ENCODE measurements at places on chromosomes 3 and 15.

DNA sequence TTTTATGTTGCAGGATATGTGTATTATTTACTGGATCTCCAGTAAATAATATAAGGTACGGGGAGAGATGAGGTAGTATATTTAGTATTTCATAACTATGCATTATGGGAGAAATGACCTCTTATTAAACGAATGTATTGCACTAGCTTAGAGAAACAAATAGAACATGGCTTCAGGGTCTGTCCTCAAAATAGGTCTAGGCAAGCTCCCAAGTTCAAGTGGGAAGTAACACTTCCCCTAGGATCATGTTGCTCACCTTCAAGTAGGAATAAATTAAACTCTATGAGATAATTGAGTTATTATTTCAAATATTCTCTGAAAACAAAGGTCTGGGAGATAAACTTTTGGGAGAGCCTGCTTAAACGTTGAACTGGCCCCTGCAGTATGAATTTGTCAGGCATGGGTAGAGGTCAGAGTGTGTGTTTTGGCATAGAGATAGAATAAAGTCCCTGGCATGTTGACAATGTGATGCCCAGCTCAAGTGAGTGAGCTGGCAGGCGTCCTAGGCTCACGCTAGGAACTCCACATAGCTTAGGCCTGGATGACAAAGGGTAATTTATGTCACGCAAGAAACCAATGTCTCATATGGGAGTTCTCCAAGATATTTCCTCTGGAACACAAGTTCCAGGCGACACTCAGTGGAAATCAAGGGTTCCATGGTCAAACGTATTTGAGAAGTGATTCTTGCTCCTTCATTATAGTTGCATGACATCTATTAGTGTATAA is 236.8 kb downstream of the CACNA2D3 start:
- DNase-seq: no peak

- DNase-seq: no peak
Measured at GRCh38 chr3:126473292-126474168, 2.2 kb downstream of the ZXDC start.

- no peak for DNase-seq
Measured at GRCh38 chr3:123778525-123778924, 105.6 kb downstream of the MYLK start.

GRCh38 chr3:25292036-25292435 is 136.0 kb upstream of the RARB start:
- DNase-seq: no peak

DNA sequence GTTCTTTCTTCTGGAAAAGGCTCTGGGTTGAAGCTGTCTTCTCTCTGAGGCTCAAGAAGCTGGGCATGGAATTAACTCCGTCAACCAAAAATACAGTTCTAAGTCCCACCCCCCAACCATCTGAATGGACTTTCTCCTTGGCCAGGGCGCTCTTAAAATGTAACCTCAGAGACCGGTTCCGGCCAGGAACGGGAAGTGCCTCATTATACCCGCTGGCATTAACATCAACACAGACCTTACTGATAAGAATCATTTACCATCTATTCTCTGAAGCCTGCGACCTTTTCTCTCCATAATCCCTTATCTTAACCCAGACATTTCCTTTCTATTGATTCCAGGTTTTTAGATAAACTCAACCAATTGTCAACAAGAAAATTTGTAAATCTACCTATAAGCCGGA is 64.7 kb downstream of the ATP1B3 start:
- no peak for DNase-seq

DNA sequence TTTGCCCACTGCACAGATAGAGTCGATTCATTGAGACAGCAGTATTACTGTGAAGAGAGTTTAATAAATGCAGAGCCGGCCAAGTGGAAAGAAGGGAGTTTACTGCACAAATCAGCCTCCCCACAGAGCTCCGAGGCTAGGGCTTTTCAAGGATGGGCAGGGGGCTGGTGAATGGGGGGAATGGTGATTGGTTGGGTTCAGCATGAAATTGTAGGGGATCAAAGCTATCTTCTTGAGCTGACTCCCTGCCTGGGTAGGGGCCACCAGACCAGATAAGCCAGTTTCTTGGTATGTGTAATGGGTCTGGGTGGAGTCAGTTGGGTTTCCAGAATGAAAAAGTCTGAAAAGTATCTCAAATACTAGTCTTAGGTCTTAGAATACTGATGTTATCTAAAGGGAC is 66.6 kb downstream of the SYNPR start:
- no peak for DNase-seq

DNA sequence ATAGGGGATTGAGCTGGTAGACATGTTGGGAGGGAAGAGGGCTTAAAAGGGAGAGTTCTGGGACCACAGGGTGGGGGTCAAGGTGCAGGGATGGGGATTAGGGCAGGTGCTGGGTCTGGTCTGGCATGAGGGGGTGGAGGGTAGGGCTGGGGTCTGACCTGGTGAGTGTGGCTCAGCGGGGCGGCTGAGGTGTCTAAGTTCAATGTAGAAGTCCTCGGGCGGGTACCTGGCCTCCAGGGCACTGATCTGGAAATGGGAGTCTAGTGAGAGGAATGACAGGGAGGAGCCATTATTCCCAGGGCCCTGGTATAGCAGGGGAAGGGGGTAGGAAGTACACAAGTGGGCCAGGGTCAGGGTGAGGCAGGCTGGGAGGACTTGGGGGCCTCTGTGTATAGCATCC is 39.6 kb downstream of the RAB11A start:
- DNase-seq: no peak

DNA sequence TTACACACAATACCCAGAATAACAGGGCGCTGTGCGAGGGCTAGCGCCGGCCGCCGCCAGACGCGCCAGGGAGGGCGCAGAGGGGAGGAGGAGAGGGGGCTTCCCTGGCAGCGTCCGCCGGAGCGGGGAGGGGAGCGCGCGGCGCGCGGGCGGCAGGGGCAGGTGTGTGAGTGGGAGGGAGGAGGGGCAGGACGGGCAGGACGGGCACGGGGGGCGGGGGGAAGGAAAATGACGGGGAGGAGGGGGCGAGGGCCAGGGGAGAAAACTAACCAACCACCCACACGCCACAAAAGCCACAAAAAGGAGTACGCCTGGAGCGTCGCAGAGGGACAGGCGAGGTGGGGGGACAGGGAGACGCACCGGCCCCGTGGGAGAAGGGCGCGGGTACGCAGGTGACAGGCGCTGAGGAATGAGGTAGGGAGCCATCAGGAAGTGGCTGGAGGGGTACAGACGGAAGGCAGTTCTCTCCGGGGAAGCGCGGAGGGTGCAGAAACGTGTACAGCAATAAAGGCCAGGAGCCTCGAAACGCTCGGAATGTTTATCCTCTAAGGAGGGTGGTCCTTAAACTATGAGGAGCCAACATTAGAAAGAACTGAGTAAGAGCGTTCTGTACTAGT is 610 bp upstream of the SATB1 start:
- DNase-seq: peak; percentile 82

GRCh38 chr3:121155028-121155427 is 247.0 kb downstream of the STXBP5L start:
- no peak for DNase-seq

DNA sequence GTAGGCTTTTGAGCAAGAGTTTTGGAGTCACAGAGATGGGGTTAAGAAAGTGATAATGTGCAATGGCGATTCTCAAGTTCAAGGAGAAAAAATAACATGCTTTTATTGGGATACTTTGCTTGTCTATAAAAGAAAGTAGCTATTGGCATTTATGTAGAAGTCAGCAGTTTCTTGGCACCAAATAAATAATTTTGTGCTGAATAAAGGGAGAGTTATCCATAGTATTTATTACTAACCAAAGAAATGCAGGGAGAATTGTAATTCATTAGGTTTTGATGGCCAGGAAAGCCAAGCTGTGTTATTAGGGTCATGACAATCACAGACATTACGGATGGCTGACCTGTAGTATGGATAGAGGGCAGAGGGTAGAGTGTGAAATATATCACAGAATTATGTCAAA is 33.1 kb downstream of the BTD start:
- DNase-seq: no peak

DNA sequence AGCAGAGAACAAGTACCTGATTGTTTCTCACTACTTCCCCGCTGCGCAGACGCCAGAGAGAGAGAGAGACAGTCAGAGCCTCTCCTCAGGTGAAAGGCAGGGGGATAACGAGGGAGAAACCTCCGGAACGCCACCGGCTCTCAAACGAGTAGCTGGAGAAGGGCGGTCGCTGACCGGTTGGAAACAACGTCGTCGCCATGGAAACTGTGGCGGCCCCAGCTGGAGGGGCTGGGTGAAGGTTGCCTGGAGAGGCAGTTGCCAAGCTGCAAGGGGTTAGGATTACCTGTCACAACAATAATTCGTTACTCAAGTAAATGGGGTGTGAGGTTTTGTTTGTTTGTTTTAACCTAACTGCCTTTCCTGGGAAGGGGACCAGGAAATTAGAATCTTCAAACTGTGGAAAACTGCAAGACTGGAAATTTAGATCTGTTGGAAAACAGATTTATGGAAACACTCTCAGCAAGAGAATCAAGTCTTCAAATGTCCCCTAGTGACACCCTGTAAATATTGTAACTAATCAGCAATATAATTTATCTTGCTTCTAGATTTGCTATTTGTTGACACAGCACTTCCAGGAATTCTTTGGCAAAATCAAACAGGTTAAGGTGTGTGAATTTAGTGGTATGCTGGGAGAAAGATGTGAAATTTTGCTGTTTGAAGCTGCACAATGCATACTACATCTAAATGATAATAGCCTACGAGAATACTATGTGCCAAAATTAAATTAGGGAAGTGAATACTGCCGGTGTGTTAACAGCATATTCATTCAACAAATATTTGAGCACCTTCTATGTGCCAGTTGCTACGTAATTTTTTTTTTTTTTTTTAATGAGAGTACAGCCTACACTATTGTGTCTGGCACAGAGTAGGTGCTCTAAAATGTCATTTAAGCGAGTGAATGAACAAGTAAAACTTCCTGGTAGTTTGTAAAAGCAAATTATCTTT is at the start of gene DNAH12:
DNAH12 (minus strand) TSS at position 164 of the 945 bp plus-strand sequence. CDS start 1,474 bp downstream, outside the sequence.
- peak; percentile 73 for DNase-seq

GRCh38 chr15:45448066-45448915 is 69.9 kb upstream of the GATM start:
- DNase-seq: no peak

DNA sequence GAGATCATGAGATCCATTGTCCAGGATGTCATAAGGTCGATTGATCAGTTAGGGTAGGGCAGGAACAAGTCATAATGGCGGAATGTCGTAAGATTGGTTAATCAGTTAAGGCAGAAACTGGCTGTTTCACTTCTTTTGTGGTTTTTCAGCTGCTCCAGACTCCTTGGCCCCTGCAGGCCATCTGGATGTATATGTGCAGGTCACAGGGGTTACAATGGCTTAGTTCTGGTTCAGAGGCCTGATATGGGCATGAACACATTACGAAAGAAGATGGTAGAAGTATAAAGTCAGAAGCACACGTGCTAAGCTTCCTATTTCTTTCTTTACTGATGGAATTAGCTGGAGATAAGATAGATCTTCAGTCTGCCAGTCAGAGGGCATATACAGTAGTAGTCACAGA is 315.4 kb upstream of the LRRC3B start:
- no peak for DNase-seq

DNA sequence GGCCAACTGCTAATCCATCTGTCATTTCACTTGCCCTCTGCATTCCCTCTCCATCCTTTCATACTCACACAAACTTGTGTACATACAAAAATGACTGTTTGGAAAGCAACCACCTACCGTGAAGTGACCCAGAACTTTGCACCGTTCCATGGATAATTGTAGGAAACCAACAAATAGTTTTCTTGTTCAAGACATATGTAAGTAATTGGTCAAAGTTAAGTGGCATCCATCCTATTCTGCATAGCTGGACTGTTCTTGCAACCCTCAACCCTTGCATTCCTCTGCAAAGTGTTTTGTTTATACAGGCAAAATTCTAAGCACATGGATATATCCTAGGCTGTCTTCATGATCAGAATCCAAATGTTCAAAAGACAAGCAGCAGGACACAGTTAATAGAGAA is 592.5 kb downstream of the MECOM start:
- DNase-seq: no peak

- no peak for DNase-seq
Measured at GRCh38 chr15:98834976-98835375, 172.6 kb downstream of the PGPEP1L start.

All from left forelimb (tissue), 1 donor.